ENCODE measurements at places on chromosomes 11 and 22.

- no peak for DNase-seq
Observed at GRCh38 chr11:109514313-109515018, 92.5 kb downstream of the C11orf87 start.

DNA sequence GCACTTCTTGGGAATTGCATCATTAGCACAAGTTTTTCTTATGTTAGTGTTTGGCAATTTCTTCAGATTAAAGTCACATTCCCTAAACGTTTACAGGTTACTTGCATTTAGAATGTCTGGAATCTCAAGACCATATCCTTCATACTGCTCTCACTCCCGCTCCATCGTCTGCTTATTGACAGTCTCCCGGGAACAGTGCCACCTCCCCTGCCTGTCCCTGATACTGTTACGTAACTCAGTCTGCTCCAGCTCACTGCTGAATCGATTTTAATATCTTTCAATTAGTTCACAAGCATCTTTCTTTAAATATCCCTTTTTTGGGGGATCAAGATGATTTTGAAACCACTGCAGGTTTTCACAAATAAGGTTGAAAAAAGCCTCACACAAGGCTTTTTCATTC is 48.2 kb downstream of the GLYATL2 start:
- DNase-seq: no peak

- DNase-seq: no peak
Observed at GRCh38 chr11:102990145-102990544, 34.6 kb upstream of the MMP13 start.

GRCh38 chr22:24200619-24201212 is 19.4 kb downstream of the SUSD2 start:
- DNase-seq: no peak

- no peak for DNase-seq
Observed at GRCh38 chr11:94656968-94657367, 89.8 kb downstream of the PIWIL4 start.

Measured in tibial artery (tissue), 4 donors.